Chondrocyte (in vitro differentiated cells): ENCODE measurements at places on chromosomes 1 and 21.

- no peaks in the 10 kb centered on the region for H3K27me3 ChIP-seq
- no peak overlapping the region for H3K27ac ChIP-seq
- DNase-seq, result no peak
- no peaks in the 10 kb centered on the region for H3K36me3 ChIP-seq
Observed at GRCh38 chr1:60866917-60867531, 215.3 kb upstream of the NFIA start.

GRCh38 chr1:22075718-22076117 lies 23.2 kb downstream of the CDC42 start:
- H3K36me3 ChIP-seq, result peaks cover 11% of the 10 kb centered on the region
- H3K4me3 ChIP-seq, result no peak overlapping the region
- DNase-seq, result no peak
- H3K27ac ChIP-seq, result peak overlapping the region; percentile 42
- H3K4me1 ChIP-seq, result peaks cover 69% of the 10 kb centered on the region
- H3K27me3 ChIP-seq, result no peaks in the 10 kb centered on the region

GRCh38 chr1:59685101-59685500 lies 129.6 kb upstream of the HOOK1 start:
- H3K27me3 ChIP-seq, result peaks cover 2% of the 10 kb centered on the region
- DNase-seq, result no peak
- H3K27ac ChIP-seq, result no peak overlapping the region
- H3K36me3 ChIP-seq, result no peaks in the 10 kb centered on the region
- no peak overlapping the region for H3K4me3 ChIP-seq

GRCh38 chr1:156081917-156082308 lies 352 bp downstream of the MEX3A start:
- DNase-seq, result no peak
- no peak overlapping the region for H3K27ac ChIP-seq
- H3K4me1 ChIP-seq, result peaks cover 75% of the 10 kb centered on the region
- H3K4me3 ChIP-seq, result peak overlapping the region; percentile 95
- H3K27me3 ChIP-seq, result no peaks in the 10 kb centered on the region
- peaks cover 2% of the 10 kb centered on the region for H3K36me3 ChIP-seq

DNA sequence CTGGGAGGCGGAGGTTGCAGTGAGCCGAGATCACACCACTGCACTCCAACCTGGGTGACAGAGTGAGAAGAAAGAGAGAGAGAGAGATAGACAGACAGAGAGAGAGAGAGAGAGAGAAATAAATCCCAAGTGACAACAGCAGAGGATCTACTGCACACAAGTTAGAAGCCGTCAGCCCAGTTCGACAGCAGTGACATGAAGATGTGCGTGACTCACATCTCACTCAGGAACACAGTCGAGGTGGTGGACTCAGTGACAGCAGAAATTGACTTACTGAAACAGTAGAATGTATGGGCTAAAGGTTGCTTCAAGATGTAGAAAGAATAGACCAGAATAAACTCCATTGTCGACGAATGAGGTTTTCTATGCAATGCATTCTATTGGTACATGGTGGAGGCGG lies 77.0 kb upstream of the KRTAP19-8 start:
- no peak for DNase-seq
- H3K27ac ChIP-seq, result no peak overlapping the region
- peaks cover 2% of the 10 kb centered on the region for H3K36me3 ChIP-seq
- peaks cover 14% of the 10 kb centered on the region for H3K4me1 ChIP-seq

DNA sequence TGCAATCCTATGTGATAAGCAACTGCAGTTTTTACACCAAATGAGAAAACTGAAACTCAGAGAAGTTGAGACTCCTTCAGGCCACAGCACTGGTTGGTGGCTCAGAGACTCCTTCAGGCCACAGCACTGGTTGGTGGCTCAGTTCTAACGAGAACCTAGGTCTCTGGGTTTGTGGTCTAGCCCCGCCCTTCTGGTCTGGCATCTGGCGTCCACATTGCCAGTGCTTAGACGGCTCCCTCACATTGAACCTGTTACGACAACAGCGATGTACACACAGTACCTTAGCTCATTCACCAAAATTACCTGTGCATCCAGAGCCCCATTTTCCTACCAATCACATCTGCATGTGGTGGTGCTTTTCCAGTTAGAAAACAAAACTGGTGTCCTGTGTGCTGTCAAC lies 66.1 kb downstream of the NID1 start:
- no peaks in the 10 kb centered on the region for H3K27me3 ChIP-seq
- DNase-seq, result no peak
- no peak overlapping the region for H3K4me3 ChIP-seq
- peaks cover 19% of the 10 kb centered on the region for H3K4me1 ChIP-seq
